ENCODE measurements at places on chromosomes 1 and 21. TPM values are rescaled to one million over a fixed set of nuclear protein-coding genes. Genes with fewer than 3 reads are reported as not detected.

GRCh38 chr1:43524804-43525203, 5.9 kb upstream of the PTPRF start:
- DNase-seq, result no peak

GRCh38 chr1:63779338-63780211, 5.8 kb downstream of the ROR1 start:
- DNase-seq, result no peak

- DNase-seq, result no peak
These were observed 79.3 kb downstream of the HMCN1 start for GRCh38 chr1:185813401-185813979.

DNA sequence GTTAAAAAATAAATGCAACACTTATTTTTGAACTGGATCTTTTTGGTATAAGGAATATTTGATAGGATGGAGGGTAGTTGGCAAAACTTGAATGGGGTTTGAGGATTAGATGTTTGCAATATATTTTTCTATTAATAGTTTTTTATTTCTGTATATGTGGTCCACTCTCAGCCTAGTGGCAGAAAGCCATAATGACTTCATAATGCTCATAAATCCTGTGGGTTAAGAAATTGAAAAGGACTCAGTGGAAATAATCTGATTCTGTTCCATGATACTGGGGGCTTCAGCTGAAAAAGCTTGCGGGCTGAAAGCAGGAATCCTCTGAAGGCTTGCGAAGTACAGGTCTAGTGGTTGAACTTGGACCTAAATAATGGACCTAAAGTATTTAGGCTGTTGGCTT, 1028.6 kb upstream of the PRMT6 start:
- no peak for DNase-seq

DNA sequence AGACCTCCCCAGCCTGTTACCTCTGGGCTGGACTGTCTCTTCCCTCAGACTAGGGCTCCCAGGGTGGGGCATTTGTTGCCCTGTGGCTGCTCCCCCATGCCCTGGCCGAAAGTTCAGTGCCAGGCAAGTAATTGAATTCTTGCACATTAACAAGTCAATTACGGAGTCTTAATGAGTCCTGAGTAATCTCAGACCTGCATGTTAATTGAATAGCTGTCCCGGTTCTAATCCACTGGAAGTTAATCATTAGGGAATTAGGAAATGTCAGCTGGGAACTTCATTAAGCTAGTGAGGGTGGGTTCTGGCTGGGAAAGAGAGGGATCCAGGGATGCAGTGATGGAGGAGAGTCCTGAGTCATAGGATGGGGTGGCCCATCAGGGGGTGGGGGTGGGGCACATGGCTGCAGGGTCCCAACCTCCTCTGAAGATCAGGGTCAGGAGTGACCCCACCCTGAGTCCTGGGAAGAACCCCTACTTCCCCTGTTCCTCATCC, 47.1 kb upstream of the CSF3R start:
- no peak for DNase-seq

GRCh38 chr1:233031521-233031920, 81.1 kb downstream of the NTPCR start:
- no peak for DNase-seq

GRCh38 chr21:32143241-32143939, 135.5 kb downstream of the MIS18A start:
- no peak for DNase-seq

GRCh38 chr1:100354971-100355394, 2.7 kb downstream of the CDC14A start:
- peak; percentile 49 for DNase-seq

- DNase-seq, result no peak
These were observed 274.6 kb downstream of the LRRC7 start for GRCh38 chr1:69842326-69842725.

GRCh38 chr1:119968068-119968492, 71.8 kb upstream of the ADAM30 start:
- peak; percentile 72 for DNase-seq

GRCh38 chr21:18411565-18411964, 8.0 kb upstream of the TMPRSS15 start:
- DNase-seq, result no peak

DNA sequence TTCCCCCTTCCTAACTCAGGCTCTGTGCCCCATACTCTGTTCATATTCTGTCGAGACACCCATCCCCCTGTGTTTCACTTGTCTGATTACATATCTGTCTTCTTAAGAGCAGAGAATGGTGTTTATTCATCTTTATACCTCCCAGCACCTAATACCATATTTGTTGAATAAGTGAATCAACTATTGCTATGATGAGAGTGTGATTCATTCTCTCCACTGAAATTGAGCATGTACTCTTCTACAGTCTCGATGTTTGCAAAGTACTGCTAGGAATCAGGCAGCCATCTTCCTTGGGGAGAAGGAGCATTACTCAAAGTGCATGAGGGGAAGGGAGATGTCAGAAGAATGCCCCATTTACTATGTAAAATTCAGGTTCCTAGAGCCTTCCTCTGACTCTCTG, 27.0 kb downstream of the TBX15 start:
- no peak for DNase-seq

- DNase-seq, result no peak
These were observed 25.8 kb downstream of the INTS7 start for GRCh38 chr1:212009561-212009960.

DNA sequence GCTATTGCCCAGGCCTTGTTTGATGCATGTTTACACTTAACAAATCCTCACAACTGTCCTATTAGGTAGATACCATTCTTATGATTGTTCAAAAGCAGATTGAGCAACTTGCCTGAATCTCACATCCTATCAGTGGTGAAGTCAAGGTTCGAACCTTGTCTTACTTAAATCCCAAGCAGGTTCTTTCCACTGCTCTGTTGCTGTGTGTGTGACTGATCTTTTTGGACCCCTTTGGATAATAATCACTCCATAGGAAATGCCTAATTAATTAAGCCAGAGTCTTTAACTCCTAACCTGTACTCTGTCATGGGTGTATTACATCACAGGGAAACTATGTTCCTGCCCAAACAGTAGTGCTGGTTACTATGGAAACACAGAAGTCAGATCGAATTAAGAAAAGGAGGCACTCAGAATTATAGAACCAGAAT, 84.2 kb downstream of the SPATA46 start:
- no peak for DNase-seq

- no peak for DNase-seq
These were observed 321.2 kb upstream of the LYPLAL1 start for GRCh38 chr1:218852527-218852926.

DNA sequence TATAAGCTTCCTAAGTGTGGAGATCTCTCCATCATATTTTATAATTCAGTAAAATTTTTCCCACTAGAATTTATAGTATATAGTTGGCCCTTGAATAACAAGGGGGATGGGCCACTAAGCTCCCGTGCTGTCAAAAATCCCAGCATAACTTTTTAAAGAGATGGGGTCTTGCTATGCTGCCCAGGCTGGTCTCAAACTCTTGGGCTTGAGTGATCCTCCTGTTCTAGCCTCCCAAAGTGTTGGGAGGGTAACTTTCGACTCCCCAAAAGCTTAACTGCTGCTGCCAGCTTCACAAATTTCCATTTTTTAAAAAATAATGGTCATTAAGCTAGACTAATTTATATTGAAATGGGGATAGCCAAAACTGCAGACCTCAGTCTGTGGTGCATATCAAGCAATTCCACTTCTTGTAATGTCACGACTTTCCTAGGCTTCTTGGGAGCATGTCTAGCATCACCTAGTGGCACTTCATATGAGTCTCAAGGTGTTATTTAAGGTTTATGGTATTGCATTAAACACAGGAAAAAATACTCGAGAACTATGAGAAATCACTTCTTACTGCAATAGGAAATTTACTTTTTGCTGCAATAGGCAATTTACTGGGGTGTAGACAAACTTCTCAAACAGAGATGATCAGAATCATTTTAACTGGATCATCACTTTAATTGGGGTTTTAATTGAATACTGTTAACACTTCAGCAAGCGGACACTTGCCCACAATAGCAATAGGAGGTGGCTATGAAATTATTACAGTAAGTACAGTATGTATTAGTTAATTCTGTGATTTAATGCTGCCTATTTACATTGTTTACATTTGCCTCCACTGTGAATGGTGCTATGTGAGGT, 19.3 kb upstream of the ACTA1 start:
- no peak for DNase-seq

DNA sequence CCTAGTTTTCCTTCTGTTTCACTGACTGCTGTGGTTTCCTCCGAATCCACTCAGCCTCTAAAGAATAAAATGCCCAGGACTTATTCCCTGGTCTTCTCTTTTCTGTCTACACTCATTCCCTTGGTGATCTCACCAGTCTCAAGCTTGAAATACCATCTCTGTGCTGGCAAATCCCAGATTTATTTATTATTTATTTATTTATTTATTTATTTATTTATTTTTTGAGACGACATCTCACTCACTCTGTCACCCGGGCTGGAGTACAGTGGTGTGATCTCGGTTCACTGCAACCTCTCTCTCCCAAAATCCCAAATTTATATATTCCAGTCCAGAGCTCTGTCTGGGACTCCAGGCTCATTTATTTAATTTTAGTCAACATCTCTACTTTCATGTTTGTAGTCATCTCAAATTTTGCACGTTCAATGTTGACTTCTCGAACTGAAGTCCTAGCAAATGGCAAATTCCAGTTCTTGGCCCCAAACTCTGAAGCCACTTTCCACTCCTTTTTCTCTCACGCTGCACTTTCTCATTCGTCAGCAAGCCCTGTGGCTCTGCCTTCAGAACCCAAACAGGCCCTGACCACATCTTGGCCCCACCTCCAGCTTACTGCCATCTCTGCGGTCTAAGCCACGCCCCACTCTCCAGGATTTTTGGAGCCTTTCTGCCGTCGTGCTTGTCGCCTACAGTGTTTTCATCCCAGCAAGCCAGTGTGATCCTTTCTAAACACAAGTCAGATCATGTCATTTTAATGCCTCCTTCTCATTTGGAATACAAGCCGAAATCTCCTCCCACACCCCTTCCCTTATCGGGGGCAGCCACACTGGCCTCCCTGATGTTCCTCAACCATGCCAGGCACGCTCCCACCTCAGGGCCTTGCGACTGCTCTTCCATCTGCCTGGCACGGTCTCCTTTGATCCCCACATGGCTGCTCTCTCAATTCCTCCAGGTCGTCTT, 14.2 kb upstream of the TENT5B start:
- no peak for DNase-seq

DNA sequence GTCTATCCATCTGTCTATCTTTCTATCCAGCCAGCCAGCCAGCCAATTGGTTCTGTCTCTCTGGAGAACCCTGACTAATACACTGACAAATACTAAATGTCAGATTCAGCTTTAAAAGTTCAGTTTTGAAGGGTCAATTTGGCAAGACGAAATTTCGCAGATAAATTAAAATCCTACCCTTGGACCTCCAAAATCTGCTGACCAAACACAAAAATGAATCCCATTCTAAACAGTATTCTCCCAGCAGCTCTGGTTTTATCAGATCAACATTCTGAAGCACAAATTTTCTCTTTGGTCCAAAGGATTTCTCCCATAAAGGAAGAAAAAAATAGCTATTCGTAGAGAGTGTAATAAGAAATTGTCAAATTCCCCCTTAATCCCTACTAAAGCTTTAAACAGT, 248.6 kb downstream of the RERE start:
- no peak for DNase-seq

GRCh38 chr1:68216089-68216772, 16.1 kb downstream of the WLS start:
- no peak for DNase-seq

DNA sequence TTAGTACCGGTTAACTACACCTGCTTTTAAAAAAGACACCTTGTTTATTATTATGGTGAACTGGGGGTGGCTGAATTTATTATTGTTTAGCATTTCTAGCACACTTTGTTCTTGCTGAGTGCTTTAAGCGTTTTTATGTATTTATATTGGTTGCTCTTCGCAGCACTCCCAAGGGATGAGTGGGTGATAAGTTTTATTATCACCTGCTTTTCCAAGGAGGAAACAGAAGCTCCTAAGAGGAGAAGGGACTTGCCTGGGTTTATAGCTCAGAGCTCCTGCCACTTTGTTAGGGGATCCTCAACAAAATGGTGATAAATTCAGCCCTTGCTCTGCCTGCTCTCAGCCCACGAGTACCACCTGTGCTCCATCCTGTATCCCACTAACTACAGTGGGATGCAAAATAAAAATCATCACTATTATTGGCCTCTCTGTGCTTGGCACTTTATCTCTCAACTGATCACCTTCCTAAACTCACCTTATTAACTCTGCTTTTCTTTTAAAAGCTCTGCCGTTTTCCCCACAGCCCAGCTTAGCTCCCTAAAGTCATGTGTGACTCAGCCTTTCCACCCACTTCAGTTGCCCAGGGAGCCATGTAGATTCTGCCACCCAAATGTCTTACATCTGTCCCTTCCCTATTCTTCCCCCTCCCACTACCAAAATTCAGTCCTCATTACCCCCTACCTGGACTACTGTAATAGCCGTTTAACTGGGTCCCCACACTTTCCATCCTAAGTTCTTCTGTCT, 44.5 kb downstream of the BCL9 start:
- no peak for DNase-seq

GRCh38 chr1:27065999-27066630, 53.5 kb upstream of the TENT5B start:
- no peak for DNase-seq

- no peak for DNase-seq
These were observed 30.6 kb downstream of the FYB2 start for GRCh38 chr1:56788588-56788987.

DNA sequence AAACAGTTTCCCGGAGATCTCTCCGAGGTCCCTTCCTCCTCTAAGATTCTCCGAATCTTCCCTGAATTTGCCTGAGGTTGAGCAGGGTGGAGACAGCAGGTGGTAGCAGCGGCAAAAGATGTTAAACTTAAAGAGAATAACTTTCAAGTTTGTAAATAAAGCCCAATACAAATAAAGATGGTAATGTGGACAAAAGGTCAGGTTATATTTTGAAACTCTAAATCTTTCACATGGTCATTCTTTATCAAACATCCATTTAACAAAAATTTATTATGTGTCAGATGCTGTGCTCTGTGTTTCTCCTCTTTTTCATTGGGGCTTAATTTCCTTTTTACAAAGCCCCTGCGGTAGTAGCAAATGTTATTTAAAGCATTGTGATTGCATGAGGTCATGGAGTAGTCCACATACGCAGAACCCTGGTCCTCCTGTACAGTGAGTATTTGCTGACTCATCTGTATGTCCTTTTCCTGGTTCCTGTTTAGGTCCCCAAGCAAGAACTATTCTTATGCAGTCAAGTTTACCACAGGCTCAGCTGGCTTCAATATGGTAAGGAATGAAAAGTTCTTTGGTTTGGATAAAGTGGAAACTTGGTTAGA, 119.2 kb downstream of the ITSN1 start:
- peak; percentile 24 for DNase-seq

The PWP2 gene
- 2.7 TPM for total RNA-seq

The BCL2L15 gene
- total RNA-seq, result 1.5 TPM

The RGS4 gene
- 0.30 TPM for total RNA-seq

The COL6A2 gene
- 105 TPM for total RNA-seq

The CDC14A gene
- 24.3 TPM for total RNA-seq

The VAV3 gene
- 13.0 TPM for total RNA-seq

The RHOC gene
- 80.9 TPM for total RNA-seq

The S100A1 gene
- total RNA-seq, result not detected

All from upper lobe of left lung (tissue), 6 donors.